Stimulated activated CD8-positive, alpha-beta memory T cell treated with anti-CD3 and anti-CD28 coated beads, Interleukin-15, amount 100 ng/mL, for 4 hours (primary cell): ENCODE measurements at places on chromosomes 5 and 9.
A peak's percentile ranks its signal among the peaks of the same experiment; 100 is the strongest.

DNA sequence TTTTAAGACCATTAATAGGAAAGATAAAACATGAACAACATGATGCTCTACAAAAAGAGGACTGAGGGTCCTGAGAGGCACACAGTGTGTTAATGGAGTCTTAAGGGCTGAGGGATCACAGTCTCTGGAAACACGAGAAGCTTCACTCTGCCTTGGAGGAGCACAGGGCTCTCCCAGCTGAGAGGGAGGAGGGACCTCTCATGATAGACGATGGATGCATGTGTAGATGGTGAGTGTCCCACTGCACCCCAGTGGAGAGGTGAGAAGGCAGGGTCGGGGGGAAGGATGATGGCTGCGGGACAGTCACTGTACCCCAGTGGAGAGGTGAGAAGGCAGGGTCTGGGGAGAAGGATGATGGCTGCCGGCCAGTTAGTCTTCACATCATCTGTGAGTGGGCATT lies 613.4 kb downstream of the IRX1 start:
- DNase-seq = no peak

- no peak for DNase-seq
Observed at GRCh38 chr5:91487420-91487819, 104.3 kb upstream of the ARRDC3 start.

DNA sequence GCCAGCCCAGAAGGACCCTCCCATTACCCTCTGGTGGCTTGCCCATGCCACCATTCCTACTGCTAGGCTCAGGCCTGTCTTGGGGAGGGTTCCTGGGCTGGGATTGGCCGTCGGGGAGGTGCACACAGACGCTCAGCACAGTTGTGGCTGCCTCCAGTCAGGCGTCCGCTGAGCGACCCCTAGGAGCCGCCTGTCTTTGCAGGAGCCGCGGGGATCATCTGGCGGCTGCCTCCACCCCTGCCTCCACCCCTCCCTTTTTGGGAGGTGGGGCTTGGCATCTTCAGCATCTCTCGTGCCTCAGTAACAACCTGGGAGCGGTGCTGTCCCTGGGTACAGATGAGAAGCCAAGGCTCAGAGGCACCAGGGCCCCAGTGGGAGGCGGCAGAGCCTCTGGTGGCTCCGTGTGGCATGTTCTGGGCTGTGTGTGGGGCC lies 39.6 kb downstream of the RXRA start:
- no peak for DNase-seq

- no peak for DNase-seq
Observed at GRCh38 chr5:159420940-159421339, 90.7 kb upstream of the IL12B start.

DNA sequence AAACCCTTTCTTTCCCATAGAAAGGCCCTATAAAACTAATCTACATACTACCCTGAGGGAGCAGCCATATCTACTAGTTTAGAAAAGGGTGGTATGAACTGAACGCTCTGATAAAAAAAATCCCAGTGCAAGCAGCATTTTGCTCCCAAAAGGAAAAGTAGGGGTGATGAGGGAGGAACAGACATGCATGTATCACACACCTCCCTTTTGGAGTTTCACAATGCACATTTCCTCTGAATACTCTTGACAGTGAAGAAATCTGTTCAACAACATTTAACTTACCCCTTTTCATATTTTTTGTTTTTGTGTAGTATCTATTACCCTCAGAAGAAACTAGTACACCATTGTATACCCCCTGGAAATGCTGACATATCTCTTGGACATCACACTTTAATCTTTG lies 411.4 kb downstream of the MAT2B start:
- no peak for DNase-seq

DNA sequence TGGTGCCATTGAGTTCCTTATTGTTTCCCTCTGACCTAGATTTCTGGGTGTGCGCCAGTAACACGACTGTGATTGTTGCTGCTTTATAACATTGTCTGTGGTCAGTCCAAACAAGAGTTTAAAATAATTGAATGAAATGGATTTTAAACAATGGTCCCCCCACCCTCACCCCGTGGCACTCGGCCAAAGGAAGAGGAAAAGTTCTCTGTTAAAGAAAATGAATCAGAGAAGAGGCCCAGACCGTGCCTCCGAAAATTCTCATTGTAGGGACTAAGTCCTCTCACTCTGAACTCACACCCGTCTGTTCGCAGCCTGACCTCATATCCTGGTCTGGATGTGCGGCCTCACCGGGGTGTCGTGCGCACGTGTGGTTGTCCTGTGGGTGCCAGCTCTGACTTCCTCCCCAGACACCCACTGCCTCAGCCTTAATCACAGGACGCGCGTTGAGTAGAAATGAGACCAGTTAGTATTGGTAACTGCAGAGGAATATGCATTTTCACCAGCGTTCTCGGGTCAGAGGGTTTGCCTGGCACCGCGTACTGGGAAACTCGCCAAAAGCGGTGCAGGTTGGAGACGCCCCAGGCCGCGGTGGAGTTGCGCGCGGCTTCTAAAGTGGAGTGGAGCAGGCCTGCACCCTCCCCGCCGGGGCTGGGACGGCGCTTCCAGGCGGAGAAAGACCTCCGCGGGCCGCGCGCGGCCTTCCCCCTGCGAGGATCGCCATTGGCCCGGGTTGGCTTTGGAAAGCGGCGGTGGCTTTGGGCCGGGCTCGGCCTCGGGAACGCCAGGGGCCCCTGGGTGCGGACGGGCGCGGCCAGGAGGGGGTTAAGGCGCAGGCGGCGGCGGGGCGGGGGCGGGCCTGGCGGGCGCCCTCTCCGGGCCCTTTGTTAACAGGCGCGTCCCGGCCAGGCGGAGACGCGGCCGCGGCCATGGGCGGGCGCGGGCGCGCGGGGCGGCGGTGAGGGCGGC lies at the start of gene ABL1:
TSS of gene ABL1 (plus strand) at position 884 of the 966 bp plus-strand sequence. CDS start 193 bp downstream, outside the sequence.
- DNase-seq = peak; percentile 37

- no peak for DNase-seq
Observed at GRCh38 chr5:129460672-129460935, 506 bp downstream of the ADAMTS19 start.

- DNase-seq = no peak
Observed at GRCh38 chr9:69027355-69028097, 8.0 kb upstream of the FXN start.

DNA sequence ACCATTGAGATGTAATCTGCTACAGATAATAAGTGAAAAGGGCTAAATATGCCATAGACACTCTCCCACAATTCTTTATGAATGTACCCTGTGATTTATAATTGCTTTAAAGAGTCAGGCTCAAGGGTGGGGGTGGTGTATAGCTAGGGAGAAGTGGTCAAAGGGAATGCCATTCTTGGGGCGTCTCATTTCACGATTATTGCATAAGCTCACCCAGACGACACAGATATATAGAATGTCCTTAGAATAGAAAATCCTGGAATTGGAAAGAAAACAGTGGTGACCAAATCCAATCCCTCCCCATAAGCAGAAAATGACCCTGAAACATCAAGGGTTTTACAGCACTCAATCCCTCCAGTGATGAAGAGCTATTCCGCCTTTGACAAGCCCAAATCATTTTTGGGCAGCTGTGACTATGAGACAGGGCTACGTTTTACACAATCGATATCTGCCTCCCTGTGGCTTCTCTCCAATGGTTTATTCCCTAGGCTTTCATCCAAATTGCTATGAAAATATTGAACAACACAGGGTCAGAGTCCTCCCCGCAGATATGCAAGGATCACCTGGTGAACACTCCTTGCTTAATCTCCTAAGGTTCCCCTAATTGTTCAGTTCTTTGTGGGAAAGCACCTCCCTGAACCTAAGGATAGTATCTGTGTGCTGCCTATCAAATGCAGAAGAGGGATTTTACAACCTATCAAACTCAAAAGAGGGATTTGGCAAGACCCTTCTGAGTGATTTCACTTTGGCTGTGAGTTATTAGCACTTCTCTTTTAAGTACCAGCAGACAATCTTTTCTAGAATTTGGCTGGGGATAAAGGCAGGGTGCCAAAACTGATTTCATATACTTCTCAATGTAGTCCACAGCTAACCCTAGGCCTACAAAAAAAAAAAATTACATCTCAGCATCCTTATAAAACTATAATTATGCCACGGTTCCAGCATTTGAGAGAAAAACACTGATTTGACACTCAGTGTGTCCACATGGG lies 144.9 kb upstream of the CDH6 start:
- DNase-seq = no peak

DNA sequence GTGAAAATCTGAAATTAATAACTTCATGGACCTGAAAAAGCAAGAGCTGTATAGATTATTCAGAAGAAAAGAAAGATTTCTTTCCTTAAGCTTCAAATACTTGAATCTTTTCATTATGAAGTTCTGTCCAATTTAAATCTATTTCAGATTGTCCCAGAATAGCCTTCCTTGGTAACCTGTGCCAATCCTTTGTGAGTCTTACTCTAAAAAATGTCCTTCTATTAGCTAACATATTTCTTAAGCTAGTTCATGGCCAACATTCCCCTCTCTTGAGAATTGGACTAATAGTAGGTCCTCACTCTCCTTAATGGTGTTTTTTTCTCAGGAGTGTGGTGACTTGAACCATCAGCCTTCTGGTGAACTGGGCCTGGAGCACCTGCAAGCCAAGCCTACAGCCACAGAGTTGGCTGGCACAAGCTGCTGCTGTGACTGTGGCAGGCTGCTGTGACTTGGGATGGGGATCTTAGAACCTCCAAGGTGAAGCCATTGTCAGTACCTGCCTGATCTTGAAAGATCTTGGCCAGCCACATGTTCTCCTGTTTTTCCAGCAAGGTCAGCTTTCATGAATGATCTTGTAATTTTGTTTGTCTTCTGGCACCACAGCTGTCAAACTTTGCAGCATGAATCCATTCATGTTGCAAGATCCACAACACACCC lies 262.6 kb upstream of the MAP3K1 start:
- no peak for DNase-seq

DNA sequence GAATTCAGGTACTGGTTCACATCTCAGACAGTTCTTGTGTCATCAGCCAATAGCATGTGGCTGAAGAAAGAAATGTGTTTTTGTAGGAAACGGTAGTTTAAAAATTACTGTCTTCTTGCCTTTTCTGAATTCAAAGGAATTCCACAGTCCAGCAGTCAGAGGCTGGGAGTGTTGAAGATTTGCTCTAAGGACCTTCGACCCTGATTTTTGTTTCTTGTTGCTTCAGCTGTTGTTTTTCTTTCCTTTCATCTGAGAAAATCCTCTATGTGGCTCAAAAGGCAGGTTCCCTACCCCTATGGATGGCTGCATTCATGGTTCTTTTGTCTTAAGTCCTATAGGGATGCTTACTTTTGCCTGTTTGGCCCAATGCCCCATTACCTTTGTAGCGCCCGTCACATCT lies 304.9 kb downstream of the TMEM167A start:
- DNase-seq = no peak

DNA sequence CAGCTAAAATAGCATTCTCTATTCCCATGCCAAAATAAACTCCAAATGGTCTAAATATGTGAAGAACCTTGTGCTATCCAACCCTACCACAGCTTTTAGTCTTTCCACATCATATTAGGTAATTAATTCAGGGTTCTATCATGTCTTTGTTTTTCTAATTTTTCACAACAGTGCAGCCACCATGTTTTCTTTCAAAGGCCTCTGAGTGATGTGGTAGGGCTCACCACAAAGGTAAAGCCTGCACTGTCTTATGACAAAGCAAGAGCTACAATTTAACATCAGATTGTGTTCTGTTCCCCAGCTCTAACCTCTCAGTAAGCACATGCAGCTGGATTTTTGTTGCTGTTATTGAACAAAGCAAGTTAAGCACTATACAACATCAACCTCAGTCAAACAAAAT lies 52.4 kb downstream of the MEF2C start:
- no peak for DNase-seq

DNA sequence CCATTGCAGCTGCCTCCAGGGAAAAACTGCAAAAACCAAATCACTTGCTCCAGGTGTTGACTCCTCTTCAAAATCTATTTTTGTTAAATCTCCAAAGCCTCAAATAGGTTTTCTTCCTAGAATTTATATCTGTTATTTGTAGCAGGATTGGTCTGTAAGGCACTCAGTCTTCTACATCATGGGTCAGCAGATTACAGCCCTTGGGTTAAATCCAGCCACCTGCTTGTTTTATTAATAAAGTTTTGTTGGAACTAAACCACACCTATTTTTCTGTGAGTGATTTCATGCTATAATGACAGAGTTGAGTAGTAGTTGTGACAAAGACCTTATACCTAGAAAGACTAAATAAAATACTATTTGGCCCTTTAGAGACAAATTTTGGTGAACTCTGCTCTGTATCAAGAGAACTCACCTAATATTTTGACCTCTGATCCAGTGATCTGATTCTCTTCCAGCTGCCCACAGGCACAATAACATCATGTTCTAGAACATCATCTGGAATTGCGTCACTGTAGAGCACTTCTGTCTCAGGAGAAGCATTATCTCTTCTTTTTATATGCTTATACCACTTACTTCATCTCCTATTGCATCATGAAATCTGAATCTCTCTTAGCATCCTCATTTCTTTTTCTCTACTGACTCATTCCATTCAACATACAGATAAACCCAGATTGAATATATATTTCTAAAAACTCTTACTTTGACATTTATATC lies 130.1 kb downstream of the RPS23 start:
- DNase-seq = no peak

DNA sequence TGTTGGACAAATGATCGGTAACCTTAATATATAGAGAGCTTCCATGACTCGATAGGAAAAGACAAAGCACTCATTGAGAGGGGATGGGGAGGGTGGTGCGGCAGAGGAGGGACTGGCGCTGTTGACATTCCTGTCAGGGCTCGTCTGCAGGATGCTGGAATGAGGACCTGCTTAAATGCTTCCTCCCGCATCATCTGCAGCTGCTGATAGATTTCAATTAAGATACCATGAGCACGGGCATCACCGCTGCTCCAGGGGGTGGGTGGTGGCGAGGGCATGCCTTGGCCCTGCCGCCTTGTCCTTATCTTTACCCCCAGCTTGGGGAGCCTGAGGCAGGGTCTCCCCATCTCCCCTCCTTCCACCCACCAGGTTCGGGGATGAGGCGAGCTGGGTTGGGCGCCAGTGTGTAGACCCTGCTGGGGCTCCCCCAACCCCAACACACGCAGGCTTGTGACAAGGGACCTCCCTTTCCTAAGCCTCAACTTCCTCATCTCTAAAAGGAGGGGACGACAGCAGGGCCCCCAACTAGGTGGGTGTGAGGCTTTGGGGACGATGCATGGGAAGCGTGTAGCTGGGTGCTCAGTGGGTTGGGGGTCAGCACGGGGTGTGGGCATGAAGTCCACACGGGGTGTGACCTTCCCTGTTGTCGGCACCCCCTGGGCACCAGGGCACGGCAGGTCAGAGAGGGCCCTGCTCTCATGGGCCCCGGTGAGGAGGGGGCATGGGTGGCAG lies 11.7 kb upstream of the QRFP start:
- DNase-seq = no peak

GRCh38 chr5:163373436-163374084 lies 63.8 kb upstream of the CCNG1 start:
- no peak for DNase-seq

GRCh38 chr5:59777028-59777427 lies 116.5 kb downstream of the PDE4D start:
- no peak for DNase-seq
